ENCODE measurements at places on chromosomes 6 and 20. TPM values are rescaled to one million over a fixed set of nuclear protein-coding genes. Genes with fewer than 3 reads are reported as not detected.

GRCh38 chr6:105926318-105926717 is 159.8 kb upstream of the PRDM1 start:
- no peak for DNase-seq

DNA sequence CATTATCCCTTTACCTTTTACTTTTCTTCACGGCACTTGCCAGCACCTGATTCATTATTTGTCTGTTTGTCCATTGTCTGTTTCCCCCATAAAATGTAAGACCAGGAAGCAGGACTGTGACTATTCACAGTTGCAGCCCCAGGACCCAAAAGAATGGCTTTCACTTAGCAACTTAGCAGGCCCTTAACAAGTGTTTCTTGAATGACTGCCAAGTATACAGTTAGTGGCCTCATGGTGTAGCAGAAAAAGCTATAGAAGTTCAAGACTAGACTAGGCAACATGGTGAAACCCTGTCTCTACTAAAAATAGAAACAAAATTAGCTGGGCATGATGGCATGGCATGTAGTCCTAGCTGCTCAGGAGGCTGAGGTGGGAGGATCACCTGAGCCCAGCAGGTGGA is 4.3 kb downstream of the SLC26A8 start:
- no peak for DNase-seq

DNA sequence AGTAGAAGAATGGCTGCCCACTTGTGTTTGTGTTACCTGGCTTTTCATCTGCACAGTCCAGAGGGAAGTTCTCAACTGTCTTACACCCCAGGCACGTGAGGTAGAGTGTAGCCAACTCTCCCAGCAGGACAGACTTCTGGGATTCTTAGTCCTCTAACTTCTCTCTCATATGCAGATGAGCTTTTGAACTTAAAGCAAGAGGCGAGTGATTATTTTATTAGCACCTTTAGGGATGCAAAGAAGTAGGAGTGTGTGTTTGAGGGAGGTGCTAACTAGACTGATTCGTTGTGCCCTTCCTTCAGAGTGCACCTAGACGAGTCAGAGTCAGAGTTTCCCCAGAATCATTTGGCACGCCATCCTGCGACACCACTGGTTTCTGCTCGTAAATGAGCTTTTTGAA is 10.8 kb downstream of the CDYL start:
- DNase-seq, result no peak

DNA sequence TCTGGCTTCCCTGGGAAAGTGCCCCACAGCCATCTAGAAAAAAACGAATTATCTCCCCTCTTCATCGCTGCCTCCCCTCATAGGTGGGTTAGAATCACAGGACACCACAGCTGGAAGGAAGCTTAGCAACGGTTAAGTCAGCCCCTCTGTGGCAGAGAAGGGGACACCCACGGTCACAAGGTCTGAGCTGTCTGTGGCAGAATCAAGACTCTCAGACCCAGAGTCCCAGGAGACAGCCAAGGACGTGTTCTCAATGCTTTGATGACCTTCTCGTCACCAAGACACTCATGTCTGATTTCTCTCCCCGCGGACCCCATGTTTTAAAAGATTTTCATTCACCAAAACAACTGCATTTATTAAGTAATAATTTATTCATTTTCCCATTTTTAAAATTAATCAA is 221.5 kb downstream of the NRN1 start:
- no peak for DNase-seq

DNA sequence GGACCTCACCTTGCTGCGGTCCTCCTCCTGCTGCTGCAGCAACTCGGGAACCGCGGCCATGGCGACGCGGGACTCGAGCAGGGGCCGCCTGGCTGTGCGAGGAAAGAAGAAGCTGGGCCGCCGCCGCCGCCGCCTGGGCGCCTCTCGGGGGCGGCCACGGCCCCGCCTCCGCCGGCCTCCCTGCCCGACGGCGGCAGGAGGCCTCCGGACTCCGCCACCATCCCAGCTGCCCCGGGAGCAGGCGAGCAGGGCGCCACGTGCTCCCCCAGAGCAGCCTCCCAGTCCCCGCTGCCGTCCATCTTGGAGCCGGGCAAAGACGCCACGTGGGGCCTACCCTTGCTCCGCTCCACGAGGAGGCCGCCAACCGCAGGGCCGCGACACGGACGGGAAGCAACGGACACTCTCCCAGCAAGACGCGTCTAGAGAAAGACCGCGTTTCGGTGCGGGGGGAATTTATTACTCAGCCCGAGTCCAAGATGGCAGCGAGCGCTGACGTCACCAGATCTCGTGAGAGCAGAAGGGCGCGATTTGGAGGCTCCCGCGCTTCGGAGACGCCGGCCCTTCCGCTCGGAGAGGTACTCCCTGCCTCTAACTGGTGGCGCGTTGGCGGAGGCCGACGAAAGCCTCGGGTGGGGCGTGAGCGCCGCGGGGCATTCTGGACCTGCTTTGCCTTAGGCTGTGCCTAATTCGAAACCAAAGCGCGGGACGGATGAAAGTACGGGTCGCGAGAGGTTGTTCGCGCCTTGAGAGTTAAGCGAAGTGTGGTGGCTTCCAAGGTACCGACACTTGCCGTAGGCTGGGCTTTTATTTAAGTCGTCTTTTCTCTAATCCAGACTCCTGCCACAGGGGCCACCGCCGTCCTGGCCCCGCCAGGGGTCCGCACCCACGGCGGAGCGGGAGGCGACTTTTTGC is at the start of the genes MGME1 and SNX5:
MGME1 (plus strand) TSS at position 653 of the 912 bp plus-strand sequence. CDS start 842 bp downstream, outside the sequence.
SNX5 (minus strand) TSS at position 429 of the 912 bp plus-strand sequence; CDS start at position 60, 369 bp downstream.
- peak; percentile 99 for DNase-seq

GRCh38 chr20:20137851-20138250 is 85.5 kb downstream of the CFAP61 start:
- DNase-seq, result peak; percentile 59

- no peak for DNase-seq
Observed at GRCh38 chr6:124722141-124722878, 239.9 kb upstream of the RNF217 start.

- DNase-seq, result no peak
Observed at GRCh38 chr20:896501-897025, 19.6 kb downstream of the ANGPT4 start.

DNA sequence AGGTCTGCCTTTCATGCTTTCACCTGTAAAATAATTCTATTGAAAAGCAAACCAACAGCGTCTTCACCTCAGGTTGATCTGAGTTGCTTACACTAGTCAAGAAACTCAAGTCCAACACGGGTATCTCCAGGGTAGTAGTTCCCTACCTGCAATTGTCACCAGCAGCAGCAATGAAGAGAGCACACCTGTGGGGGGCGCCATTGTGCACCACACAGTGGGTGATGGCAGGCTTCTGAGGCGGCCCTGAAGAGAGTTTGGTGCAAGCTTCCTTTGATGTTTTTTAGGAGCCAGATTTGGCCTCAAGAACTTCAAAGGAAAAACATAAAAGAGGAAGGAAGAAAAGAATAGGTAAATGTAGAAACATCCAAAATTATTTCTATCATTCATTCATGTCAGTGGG is 45.1 kb downstream of the KIAA0319 start:
- DNase-seq, result no peak

GRCh38 chr20:56702931-56703840 is 74.1 kb downstream of the TFAP2C start:
- no peak for DNase-seq

GRCh38 chr6:33885132-33886057 is 81.6 kb upstream of the MLN start:
- peak; percentile 27 for DNase-seq

WFDC10B gene
- not detected for total RNA-seq

RUNX2 gene
- 0.69 TPM for total RNA-seq

PACSIN1 gene
- not detected for total RNA-seq

C20orf173 gene
- not detected for total RNA-seq

PXDC1 gene
- 9.8 TPM for total RNA-seq

GRM1 gene
- total RNA-seq, result not detected
